HT1080 (cell line): ENCODE measurements at places on chromosomes 2 and 18.

GRCh38 chr18:12238826-12239225, 15.3 kb upstream of the CIDEA start:
- peak; percentile 18 for DNase-seq

- no peak for DNase-seq
These were observed 122.2 kb upstream of the ITGB6 start for GRCh38 chr2:160322320-160322719.

GRCh38 chr18:66764230-66764629, 160.3 kb upstream of the CDH19 start:
- DNase-seq = no peak

GRCh38 chr2:7956126-7956689, 725.6 kb upstream of the ID2 start:
- no peak for DNase-seq

DNA sequence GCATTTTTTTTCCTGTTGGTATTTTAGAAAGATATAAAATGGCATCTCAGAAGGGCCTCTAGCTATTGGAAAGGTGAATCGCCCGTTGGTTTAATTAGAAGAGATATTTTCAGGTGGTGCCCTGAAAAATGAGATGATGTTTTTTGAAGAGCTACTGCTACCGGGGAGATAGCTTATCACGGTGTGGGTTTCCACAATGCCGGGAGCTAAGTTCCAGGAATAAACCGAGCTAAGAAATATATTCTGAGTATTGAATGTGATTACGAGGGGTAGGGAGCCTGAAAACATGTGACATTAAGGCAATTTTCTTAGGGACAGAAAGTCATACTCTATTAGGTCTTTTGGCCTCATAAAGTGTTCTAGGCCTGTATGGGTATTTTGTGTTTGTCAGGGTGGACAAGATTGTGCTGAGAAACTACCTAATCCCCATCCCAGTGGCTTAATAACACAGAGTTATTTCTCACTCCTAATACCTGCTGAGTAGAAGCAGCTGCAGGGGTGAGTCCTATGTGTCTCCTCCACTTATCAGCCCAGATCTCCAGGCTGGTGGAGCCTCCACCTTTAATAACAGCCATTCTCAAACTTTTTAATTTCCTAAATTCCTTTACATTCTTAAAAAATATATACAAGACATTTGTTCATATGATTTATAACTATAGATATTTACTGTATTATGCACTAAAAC, 150.2 kb downstream of the LRRTM1 start:
- DNase-seq = no peak

- no peak for DNase-seq
These were observed 382.3 kb upstream of the NXPH2 start for GRCh38 chr2:139162456-139162855.

DNA sequence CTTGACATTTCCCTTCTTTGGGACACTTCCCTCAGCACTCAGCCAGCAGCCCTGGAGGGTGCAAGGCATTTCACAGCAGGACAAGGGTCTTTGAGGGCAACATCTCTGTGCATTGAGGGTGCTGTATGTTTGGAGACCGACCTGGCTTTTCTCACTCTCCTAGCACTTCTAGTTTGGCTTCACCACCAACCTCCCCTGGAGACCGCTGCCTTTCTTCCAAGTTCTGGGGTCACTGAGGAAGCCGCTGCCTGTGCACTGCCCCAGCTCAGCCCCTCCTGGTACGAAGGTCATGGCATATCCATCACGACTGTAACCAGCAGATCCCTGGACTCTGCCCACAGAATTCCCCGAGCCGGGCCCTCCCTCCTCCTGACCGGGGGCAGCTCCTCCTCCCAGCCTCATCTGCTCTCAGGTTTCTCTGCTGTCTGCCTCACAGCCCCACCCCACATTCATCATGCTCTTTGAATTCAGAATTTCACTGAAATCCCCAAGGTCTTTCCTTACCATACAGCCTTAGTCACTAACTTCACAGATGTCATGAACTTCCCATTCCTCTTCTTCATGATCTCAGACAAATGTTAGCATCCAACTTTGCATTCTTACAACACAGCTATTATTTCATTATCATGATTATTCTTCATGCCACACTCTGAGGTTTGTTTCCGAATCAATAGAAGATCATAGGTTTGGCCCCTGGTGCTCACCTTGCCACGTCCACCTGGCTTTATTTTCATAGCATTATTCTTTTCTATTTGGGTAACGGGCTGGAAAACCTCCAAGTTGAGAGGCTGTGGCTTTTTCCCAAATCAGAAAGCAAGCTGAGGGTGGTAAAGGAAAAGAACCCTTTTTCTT, 113.0 kb upstream of the COPS8 start:
- peak; percentile 48 for DNase-seq

GRCh38 chr2:191148791-191149190, 2.0 kb downstream of the STAT4 start:
- DNase-seq = no peak

DNA sequence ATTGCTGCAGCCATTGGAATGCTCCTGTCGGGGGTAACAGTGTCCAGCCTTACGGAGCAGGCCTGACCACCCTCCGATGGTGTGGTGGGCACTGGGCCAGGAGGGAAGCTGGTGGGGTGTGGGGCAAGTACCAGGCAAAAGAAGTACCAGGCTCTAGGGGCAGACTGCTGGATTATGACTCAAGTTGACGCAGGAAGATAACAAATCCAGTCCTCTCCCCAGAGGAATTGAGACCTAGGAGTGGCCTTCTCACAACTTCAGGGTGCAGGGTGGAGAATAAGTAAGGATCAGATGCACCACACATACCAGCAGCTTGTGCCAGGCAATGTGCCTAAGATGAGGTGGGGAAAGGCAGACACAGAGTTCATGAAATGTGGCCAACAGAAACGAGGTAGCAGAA, 37.9 kb downstream of the SEMA4F start:
- no peak for DNase-seq

- DNase-seq = no peak
These were observed 121.9 kb downstream of the MCFD2 start for GRCh38 chr2:46793423-46794416.

GRCh38 chr2:11379558-11379957, 35.1 kb upstream of the ROCK2 start:
- DNase-seq = no peak

DNA sequence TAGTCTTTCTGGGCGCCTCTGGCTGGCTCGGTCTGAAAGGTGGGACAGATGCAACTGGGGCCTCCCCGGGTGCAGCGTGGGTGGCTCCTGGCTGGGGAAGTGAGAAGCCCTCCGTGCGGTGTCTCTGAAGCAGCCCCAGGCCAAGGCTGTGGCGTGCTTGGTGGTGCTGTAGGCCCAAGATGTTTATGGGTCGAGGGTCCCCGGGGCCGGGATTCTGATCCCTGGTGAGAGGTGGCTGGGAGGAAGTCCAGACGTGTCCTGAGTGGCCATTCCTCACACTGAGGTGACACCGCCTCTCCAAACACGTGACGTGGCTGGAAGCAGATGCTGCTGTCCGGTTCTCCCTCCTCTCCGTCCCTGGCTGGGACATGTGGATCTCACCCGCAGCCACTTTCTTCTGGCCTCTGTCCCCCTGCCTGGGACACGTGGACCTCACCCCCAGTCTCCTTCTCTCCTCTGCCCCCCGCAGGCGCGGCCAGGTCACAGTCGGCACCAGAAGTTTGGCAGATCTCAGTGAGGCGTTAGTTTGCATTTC, 12.6 kb downstream of the RTP5 start:
- DNase-seq = no peak

GRCh38 chr18:4640349-4641012, 185.4 kb upstream of the DLGAP1 start:
- no peak for DNase-seq

- peak; percentile 27 for DNase-seq
These were observed 31.3 kb upstream of the SSB start for GRCh38 chr2:169767243-169767888.

- DNase-seq = no peak
These were observed 73.5 kb upstream of the C2orf15 start for GRCh38 chr2:99067871-99068625.

DNA sequence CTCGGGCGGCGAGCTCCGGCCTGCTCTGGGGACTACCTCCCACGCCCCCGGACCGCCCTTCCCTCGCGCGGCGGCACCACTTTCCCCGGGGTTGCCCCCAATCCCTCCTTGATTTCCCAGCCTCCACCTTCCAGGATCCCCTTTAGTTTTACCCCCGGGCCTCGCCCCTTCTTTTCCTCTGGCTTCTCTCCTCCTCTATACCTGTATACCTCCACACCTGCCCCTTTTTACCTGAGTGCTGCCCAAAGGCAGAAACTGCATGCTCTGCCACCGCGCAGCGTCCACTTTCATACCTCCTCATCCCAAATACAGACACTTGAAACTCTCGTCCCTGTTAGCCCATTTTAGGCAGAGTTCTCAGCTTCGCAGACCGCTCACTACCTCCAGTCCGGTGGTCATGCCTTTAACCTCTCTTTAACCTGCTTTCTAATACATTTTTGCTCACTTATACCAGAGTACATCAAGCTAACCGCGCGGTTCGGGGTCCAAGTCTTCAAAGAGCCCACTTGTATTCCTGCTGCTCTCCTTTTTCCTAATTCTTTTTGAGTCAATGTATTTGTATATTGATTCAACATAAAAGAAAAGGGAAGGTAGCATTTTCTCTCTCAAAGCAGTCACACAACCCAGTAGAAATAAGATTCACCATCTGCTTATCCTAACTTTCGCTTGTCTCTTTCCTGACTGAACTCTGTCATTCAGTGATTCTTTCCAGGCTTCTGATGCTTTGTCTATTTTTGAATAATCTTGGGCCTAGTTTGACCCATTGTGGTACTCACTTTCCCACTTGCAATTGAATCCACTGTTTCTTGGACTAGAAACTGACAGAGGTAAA, 901 bp downstream of the SPOPL start:
- DNase-seq = peak; percentile 9

GRCh38 chr2:34851804-34852203, 1252.7 kb upstream of the FAM98A start:
- DNase-seq = no peak

- no peak for DNase-seq
These were observed 143.2 kb downstream of the TPGS2 start for GRCh38 chr18:36685580-36685979.

GRCh38 chr2:1222056-1222455, 191.2 kb upstream of the TPO start:
- DNase-seq = no peak

DNA sequence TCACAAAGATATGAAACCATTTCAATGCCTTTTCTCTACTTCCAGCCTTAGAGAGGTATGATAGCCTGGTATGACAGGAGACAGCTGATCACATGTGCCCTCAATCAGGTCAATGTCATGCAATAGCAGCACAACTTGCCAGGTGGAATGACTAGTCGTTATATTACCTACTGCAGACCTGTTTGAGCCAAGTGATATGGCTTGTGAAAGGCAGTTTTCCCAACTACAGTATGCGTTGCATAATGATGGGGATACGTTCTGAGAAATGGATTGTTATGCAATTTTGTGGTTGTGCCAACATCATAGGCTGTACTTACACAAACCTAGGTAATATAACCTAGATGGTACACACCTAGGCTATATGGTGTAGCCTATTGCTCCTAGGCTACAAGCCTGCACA, 262.8 kb downstream of the ICOS start:
- no peak for DNase-seq

GRCh38 chr18:29309366-29309765, 1132.4 kb upstream of the CDH2 start:
- DNase-seq = no peak

DNA sequence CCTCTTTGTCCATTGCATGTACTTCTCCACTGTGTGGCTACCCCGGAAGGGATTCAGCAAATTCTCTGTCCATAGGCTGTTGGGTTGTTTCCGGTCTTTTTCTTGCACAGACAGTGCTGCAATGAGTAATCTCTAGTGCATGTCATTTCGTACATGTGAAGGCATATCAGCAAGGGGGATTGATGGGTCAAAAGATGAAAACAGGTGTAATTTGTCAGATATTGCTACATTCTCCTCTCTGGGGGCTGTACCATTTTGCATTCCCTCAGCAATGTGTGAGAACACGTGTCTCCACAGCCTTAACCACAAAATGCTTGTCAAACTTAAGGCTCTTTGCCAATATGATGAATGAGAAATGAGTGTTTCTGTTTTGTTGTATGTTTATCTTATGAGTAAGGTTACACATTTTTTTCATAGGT, 60.5 kb downstream of the KLHL29 start:
- DNase-seq = peak; percentile 86

DNA sequence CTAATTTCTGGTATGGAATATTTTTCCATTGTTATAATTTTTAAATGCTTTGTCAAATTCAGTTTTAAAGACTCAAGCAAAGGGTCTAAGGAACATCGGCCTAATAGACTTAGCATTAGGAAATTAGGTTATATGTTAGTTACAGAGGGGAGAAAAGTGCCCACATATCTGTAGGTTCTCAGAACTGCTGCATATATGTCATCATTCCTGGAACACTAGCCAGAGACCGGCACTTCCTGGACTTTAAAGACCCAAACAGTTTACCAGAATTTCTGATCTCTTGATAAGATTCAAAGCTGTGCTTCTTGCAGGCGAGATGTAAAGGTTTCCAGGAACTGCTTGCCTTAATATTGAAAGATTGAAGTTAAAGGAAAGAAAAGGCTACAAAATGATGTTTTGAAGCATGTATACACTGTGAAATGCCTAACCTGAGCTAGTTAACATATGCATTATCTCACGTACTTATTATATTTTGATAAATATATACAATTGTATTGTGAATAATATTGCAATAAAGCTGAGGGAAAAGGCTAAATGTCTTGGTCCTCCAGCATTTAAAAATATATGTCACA, 993.6 kb downstream of the LRP1B start:
- no peak for DNase-seq

DNA sequence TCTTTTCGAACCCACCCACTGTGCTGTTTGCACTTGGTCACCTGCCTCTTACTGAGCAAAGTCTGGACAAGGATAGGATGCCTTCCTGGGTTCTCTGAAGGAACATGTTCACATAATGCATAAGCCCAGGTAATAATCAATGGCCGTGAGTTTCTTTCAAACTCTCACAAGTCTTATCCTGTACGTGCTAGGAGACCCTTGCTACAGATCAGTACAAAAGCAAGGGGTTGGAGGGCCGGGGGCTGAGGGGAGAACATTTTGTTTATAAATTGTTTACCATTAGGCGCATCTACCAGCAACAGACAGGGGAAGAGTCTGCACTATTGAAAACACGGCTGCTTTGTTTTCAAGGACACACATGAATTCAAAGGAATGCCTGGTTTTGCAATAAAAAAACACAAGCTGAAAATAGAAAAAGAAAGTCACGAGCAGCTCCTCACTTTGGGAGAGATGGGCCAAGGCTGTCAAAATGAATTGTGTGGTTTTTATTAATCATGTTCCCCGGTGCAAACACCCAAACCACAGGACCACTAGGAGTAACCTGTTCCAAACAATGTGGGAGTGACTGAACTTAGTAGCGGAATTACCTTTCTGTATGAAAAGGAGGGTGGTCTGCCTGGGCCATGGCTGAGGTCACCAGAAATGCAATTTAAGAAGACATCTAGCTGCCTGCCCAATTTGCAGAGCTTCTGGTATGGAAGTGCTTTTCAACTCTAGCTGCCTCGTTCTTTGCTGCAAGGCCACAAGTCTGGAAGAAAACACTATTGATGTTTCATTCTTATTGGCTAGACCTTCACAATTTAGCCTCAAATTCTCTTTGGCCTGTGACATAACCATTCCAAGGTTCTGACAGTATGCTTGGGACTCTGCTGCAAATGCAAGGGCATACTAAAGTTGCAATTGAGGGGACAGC, 73.5 kb downstream of the CCBE1 start:
- peak; percentile 60 for DNase-seq
